Stimulated activated CD4-positive, alpha-beta T cell treated with anti-CD3 and anti-CD28 coated beads, Interleukin-15, amount 100 ng/mL, for 1 hour (primary cell): ENCODE measurements at places on chromosomes 5 and 9.

DNA sequence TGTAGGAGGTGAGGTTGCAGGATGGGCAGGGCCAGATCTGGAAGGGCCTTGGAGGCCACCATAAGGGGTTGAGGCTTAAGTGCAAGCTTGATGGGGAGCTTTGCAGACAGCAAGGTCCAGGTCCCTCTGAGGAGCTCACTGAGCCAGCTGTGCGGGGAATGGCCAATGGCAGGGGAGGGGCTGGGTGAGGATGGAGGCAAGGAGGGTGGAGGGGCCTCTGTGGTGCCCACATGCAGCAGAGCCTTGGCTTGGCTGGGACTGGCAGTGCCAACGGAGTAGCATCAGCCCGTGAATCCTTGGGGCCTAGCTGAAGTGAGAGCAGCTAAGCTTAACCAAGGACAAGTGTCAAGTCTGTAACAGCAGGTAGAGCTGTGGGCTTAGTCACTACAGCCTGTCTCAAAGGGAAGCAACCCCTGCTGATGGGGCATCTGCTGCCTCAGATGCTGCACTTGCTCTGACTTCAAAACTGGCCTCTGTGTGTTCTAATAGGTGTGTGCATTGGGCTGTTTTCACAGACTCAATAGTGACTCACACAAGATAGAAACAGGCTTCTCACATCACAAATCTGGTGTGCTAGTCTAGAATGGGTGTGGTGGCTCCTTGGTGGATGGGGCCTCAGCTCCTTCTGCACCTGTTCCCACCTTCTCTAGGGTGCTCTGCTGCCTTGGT, 16.3 kb downstream of the GALNT12 start:
- no peak for DNase-seq

DNA sequence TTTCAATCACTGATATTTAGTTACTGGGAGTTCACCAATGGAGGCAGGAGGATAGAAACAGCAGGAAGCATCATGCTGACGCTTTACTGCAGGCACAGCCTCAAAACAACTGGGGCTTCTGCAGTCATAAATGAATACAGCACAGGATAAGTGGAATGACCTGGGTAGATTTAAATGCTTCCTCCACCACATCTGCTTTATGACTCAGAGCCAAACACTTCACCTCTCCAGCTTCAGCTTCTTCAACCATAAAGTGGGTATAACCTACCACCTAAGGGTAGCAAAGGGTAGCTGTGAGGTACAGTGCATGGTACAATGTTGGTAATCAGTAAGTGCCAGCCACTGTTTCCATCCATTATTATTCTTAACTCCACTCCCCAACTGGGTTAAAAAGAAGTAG, 28.4 kb downstream of the RASEF start:
- no peak for DNase-seq

DNA sequence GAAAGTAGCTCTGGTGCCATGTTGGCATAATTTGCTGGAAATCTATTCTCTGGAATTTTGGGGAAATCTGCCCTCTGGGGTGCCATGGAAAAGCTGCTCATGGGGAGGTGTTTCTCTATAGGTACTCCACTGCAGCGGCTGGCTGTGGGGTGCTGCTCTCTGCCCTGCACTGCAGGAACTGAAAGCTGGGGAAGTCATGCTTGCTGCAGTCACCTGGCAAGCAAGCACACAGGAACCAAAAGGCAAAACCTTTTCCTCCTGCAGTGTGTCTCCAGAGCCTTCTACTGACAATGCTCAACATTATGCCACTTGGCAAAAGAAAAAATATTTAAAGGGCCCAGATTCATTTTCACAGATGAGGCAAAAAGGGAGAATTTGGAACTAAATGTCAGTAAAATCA, 25.8 kb upstream of the CARNMT1 start:
- DNase-seq = no peak

GRCh38 chr5:98872674-98873073, 56.1 kb downstream of the CHD1 start:
- no peak for DNase-seq

GRCh38 chr5:92505145-92505544, 1075.9 kb downstream of the NR2F1-AS1 start:
- no peak for DNase-seq

- DNase-seq = no peak
These were observed 448.7 kb upstream of the ACTBL2 start for GRCh38 chr5:57931352-57931751.

DNA sequence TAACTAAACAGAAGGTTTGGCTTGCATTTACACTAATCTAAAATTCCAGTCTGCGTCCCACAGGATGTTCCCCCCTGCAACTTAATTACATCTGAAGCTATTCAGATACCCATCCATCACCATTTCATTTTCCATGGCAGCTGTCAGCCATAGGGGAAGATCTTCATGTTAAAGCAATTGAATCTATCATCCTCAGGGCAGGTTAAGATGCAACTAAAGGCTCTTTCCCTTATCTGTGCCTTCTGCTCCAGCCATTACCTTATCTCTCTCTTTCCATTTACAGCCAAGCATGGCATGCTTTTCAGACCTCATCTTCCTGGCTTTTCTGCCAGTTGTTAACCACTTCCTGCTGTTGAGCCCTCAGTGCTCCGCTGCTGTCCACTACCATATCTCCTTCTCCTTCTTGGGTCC, 15.8 kb upstream of the HACD4 start:
- DNase-seq = no peak

DNA sequence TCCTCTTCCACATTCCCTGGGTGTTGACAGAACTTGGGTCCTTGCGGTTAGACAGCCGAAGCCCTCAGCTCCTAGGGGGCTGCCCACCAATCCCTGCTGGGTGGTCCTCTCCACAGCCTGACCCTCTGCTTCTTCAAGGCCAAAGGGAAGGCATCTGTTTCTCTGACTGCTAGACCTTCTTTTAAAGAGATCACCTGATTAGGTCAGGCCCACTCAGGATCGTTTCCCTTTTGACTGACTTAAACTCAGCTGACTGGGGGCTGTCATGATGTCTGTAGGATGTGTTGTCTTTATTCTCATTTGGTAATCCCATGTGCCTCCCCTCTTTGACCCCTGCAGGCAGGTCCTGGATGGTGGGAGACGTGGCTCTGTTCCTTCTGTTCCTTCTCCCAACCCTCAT, 207.5 kb downstream of the PAX5 start:
- no peak for DNase-seq

DNA sequence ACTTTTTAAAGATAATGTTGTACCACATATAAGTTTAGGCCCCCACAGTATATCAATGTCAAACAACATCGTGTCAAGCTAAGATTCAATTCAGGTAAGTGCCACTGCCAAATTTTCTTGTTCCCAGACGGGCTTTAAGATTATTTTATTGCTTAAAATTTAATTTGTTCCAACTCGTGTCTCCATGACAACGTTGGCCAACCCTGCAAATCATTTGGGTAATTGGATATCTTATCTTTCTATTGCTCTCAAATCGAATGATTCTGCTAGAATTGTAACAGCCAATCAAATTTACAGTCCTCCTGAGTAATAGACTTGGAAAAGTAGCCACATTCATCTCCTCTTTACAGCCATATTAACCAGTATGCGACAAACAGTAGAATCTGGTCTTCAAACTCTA, 19.5 kb downstream of the TLE1 start:
- no peak for DNase-seq
